ENCODE measurements at places on chromosomes 2 and 18.
A peak's percentile ranks its signal among the peaks of the same experiment; 100 is the strongest.

DNA sequence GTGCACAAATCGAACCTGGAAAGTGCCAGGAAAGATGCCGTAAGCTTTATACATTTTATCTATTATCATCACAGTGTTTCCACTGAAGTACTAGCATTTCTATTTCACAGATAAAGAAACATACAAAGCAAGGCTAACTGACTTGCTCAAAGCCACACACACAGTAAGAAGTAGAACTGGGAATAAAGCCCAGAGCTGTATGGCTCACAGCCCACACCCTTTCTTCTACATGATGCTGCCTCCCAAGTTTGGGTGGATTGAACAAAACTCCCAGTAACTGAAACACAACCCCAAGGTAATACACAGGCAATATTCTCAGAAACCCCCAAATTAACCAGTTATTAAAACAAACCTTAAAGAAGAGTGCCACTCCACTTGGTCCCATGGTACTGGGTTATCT, 11.2 kb downstream of the SAP130 start:
- DNase-seq: no peak

GRCh38 chr18:22546905-22547570, 129.3 kb upstream of the CTAGE1 start:
- DNase-seq: no peak

GRCh38 chr18:61820882-61821281, 71.9 kb downstream of the RNF152 start:
- DNase-seq: no peak

GRCh38 chr2:163595028-163595427, 140.8 kb downstream of the FIGN start:
- no peak for DNase-seq

GRCh38 chr2:147099845-147100244, 745.0 kb upstream of the ACVR2A start:
- DNase-seq: no peak

DNA sequence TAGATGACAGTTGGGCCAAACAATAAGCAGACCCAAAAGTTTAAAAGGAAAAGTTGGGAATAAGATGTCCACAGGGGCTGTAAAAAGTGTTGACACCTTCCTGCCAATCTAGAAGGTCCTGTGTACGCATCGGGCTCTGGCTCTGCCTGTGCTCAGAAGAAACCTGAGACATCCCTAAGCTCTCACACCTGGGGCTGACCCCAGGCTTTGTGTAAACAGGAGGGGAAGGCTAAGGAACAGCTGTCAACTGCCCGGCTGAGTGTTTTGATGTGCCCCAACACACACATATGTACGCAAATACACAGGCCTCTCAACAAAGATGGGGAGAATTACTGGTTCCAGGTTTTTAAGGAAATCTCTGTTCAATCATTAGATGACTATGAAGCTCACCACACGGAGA, 59.5 kb downstream of the TMEM131 start:
- DNase-seq: no peak

GRCh38 chr2:158776231-158776630, 18.9 kb upstream of the DAPL1 start:
- no peak for DNase-seq

DNA sequence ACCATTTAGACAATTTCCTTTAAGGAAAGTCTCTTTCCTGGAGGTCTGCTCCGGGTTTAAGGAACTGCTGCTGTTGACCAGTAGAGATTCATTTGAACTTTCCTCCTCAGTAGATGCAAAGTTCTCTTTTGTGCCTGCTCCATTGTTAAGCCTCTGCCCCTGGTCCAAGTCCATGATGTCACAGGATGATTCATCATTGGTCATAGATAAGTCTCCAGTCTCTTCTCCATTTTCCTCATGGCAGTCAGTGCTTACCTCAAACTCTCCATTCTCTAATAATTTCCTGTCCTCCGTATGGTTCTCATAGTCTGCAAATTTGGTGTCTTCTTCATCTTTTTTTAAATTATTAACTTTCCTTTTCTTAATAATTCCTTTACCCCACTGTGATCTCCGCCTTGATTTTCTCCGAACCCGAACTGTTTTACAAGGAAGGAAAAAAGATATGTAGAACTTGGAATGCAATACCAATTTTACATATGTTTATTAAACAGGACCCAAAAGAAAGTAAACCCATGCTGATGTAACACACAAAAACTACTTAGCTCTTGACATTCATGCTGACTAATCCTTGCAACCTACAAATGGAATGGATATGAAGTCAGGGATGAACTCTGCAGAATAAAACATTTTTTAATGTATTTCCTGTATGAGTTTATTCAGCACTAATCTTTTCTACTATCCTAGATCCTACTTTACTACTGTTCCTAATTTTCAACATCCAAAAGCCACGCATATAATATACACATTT, 169.1 kb downstream of the ATAD2B start:
- DNase-seq: peak; percentile 77

DNA sequence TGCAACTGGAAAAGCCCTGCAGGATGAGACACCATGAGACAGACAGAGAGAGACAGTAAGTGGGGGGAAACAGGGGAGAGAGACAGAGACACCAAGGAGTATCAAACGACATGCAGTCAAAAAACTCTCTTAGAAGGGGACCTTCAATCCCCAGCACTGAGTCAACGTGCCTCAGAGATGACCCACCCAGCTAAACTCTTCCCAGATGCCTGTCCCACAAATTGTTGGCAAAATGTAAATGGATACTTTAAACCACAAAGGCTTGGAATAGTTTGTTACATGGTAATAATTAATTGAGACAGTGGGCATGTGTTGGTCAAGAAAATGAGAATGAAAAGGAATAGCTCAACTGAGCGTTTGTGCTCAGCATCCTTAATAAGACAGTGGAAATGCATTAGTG, 98.3 kb downstream of the GRB14 start:
- DNase-seq: no peak
